ENCODE measurements at places on chromosomes 13 and 19.

- DNase-seq = no peak
Observed at GRCh38 chr13:94710065-94710781, 2.1 kb downstream of the SOX21 start.

- no peak for DNase-seq
Observed at GRCh38 chr13:70747262-70747661, 639.0 kb upstream of the KLHL1 start.

DNA sequence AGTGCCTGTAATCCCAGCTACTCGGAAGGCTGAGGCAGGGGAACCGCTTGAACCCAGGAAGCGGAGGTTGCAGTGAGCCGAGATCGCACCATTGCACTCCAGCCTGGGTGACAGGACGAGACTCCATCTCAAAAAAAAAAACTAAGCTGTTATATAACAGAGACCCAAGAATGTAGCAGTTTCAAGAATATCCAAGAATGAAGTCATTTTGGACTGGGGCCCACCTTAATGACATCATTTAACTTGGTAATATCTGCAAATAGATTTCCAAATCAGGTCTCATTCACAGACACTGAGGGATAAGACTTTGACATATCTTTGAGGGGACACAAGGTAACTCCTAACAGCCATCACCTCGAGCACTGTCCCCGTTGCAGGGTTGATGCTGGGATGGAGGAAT, 36.5 kb upstream of the MRI1 start:
- DNase-seq = no peak

DNA sequence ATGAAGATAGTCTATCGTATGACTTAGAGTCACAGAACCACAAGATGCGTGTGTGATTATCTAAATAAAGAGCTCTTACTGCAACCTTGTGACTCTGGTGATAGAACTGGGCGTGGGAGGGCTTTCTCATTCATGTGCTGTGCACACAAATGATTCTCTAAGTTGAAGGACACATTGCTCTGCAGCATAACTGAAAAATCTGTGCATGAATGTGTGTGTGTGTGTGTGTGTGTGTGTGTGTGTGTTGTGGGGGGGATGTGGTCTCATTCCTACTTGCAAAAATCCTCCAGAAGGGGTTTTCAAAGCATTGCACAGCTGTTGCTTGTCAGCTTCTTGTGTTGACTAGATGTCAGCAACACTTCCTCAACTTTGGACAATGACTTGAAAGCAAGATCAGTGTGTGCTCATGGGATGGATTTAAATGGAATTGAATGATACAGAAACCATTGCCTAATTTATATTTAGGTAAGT, 22.4 kb downstream of the LRCH1 start:
- no peak for DNase-seq

DNA sequence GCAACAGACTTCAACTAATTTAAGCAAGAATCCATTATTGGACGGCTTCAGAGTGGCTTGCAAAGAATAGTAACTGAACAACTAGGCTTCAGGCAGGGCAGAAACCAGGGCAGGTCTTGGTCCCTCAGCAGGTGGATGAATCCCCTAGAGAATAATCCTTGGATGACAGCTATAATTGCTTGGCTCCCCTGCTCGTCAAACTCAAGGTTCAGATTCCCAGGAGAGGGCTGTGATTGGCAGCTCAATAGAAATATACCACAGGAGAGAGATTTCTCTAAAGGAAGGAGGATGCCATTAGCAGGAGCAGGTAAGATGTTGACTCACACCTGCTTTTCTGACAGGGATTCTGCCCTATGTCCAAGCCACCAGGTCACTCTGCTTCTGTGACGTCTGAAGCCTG, 89.6 kb upstream of the PCDH8 start:
- DNase-seq = no peak

GRCh38 chr13:45852494-45852893, 941 bp upstream of the SIAH3 start:
- no peak for DNase-seq

DNA sequence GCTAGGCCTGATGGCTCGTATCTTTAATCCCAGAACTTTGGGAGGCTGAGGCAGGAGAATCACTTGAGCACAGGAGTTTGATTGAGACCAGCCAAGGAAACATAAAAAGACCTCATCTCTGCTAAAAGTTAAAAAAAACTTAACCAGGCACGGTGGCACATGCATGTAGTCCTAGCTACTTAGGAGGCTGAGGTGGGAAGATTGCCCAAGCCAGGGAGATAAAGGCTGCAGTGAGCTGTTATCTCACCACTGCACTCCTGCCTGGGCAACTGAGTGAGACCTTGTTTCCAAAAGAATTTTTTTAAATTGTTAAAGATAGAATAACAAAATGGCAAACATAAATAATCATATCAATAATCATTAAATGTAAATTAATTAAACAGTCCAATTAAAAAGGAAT, 365.8 kb downstream of the MTUS2 start:
- DNase-seq = no peak

DNA sequence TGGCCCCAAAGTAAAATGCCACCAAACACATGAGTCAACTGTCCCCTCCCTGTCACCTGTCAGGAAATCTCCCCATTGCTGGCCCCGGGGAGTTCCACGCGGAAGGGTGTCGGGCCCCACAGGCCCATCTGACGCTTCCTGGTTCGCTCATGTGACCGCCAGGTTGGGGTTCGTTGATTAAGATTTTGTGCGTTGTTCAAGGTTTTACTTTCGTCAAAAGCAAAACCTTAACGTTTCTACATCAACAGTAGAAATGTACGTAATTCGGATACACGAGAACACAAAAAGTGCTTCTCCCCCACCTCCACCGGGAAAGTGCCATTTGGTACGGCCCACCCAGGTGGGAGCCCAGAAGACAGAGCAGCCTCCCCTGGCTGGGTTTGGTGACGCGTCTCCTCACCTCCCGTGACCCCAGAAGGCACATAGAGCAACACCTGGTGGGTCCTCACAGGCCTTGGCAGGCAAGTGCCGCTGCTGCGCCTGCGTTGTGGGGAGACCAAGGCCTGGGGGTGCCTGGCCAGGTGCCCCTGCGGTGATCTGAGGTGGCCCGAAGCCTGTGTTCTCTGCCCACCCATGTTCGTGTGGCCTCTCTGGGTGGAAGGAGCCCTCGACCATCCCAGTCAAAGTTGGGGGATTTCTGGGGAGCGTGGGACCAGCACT, 161.6 kb downstream of the KDM4B start:
- no peak for DNase-seq

Data from NK-92 treated with Interleukin-12 subunit alpha and Interleukin-12 subunit beta, amount 100 ng/mL, for 24 hours (cell line).